ENCODE measurements at places on chromosomes 6 and 20. TPM values are rescaled to one million over a fixed set of nuclear protein-coding genes. Genes with fewer than 3 reads are reported as not detected.

- H3K4me1 ChIP-seq = peaks cover 20% of the 10 kb centered on the region
- H3K27ac ChIP-seq = no peak overlapping the region
- H3K36me3 ChIP-seq = peaks cover 19% of the 10 kb centered on the region
- H3K27me3 ChIP-seq = peaks cover 11% of the 10 kb centered on the region
These were observed 251.5 kb downstream of the TSHZ2 start for GRCh38 chr20:53223626-53224172.

Gene HLA-DRA
- 2.8 TPM for total RNA-seq

- H3K36me3 ChIP-seq = no peaks in the 10 kb centered on the region
- no peak for DNase-seq
- no peaks in the 10 kb centered on the region for H3K27me3 ChIP-seq
- no peaks in the 10 kb centered on the region for H3K4me1 ChIP-seq
These were observed 202.3 kb downstream of the DLL1 start for GRCh38 chr6:170088582-170088955.

DNA sequence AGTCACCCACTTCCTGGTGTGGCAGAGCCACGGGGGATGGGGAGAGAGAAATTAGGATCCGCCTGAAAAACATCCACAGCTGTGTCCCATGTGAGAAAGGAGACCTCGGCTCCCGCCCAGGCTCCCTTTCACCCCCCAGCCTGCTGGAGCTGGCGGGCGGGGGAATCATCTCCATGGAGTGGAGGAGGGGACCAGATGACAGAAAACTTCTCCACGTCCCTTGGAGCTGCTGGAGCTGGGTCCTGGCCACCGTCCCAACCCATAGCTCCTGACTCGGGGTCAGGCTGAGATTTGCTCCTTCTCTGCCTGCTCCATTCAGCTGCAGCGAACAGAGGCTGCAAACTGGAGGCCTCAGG is 113.8 kb downstream of the CEBPB start:
- H3K4me1 ChIP-seq = peaks cover 37% of the 10 kb centered on the region
- H3K4me3 ChIP-seq = no peak overlapping the region
- H3K36me3 ChIP-seq = no peaks in the 10 kb centered on the region
- no peaks in the 10 kb centered on the region for H3K27me3 ChIP-seq
- no peak for DNase-seq
- no peak overlapping the region for H3K27ac ChIP-seq

- H3K36me3 ChIP-seq = no peaks in the 10 kb centered on the region
- no peak for DNase-seq
- H3K4me1 ChIP-seq = no peaks in the 10 kb centered on the region
- H3K27me3 ChIP-seq = no peaks in the 10 kb centered on the region
- no peak overlapping the region for H3K27ac ChIP-seq
- H3K4me3 ChIP-seq = no peak overlapping the region
These were observed 64.4 kb upstream of the TMEM170B start for GRCh38 chr6:11473008-11473740.

GRCh38 chr6:138691595-138692057 is 81.9 kb upstream of the CCDC28A start:
- H3K36me3 ChIP-seq = no peaks in the 10 kb centered on the region
- peaks cover 32% of the 10 kb centered on the region for H3K4me1 ChIP-seq
- H3K4me3 ChIP-seq = peak overlapping the region; percentile 86
- H3K27me3 ChIP-seq = peaks cover 5% of the 10 kb centered on the region

DNA sequence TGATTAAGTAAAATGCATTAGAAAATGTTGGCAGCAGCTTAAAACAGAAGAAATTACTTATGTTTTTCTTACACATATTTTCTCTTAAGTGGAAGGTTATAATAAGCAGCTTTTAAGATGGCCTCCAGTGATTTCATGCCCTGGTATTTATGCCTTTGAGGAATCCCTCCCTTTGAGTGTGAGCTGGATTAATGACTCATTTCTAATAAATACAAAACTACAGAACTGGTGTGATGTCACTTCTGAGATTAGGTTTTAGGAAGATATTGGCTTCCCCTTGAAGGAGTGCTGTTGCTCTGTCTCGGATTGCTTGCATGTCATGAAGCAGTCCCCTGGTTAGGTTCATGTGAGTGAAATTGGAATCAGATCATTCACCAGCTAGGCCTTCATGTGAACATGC is 143.2 kb upstream of the EPHA7 start:
- no peak overlapping the region for H3K4me3 ChIP-seq
- H3K36me3 ChIP-seq = no peaks in the 10 kb centered on the region
- peaks cover 8% of the 10 kb centered on the region for H3K4me1 ChIP-seq
- DNase-seq = no peak

DNA sequence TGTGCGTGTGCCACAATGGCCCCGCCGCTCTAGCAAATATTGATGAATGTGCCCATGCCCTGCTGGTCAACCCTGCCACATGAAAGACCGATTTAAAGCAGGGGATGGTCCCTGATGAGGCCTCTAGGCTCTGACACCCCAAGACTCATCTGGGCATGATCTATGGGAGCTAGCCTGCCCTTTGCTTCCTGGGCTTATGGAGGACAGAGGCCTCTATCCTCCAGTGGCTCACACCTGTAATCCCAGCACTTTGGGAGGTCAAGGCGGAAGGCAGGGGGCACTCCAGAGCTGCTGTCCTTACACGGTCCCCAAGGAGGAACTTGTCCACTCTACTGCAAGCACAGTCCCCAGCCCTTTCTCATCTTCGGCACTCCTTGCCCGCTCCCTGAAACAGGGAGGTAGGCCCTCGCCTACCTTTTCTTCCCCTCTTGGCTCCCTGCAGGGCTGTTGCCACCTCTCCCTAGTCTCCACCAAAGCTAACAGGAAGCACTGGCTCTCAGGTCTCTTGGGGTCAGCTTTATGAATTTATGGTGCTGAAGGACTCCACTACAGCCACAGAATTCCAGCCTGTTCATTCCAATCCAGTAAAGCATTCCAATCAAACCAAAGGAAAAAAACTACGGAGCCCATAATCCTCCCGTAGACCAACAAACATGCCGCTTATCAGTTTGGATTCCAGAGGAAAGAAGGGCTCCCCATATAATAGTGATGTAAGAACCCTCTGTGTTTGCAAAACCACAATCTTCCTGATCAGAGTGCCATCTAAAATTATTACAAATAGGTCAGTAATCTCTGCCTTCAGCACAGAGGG is 48.7 kb upstream of the FOXQ1 start:
- no peak overlapping the region for H3K4me3 ChIP-seq
- H3K4me1 ChIP-seq = peaks cover 14% of the 10 kb centered on the region
- no peaks in the 10 kb centered on the region for H3K36me3 ChIP-seq
- H3K27ac ChIP-seq = no peak overlapping the region
- peaks cover 8% of the 10 kb centered on the region for H3K27me3 ChIP-seq

GRCh38 chr6:52539607-52540006 is 37.3 kb downstream of the TRAM2 start:
- peaks cover 63% of the 10 kb centered on the region for H3K4me1 ChIP-seq
- DNase-seq = no peak
- H3K27me3 ChIP-seq = no peaks in the 10 kb centered on the region

Gene MUC21
- total RNA-seq = not detected

Gene NKX2-4
- 0.11 TPM for total RNA-seq

- H3K4me3 ChIP-seq = no peak overlapping the region
- H3K36me3 ChIP-seq = peaks cover 5% of the 10 kb centered on the region
- no peaks in the 10 kb centered on the region for H3K27me3 ChIP-seq
- no peak for DNase-seq
- peaks cover 40% of the 10 kb centered on the region for H3K4me1 ChIP-seq
These were observed 14.7 kb downstream of the IPCEF1 start for GRCh38 chr6:154341871-154342270.

Gene TTBK1
- 0.66 TPM for total RNA-seq

DNA sequence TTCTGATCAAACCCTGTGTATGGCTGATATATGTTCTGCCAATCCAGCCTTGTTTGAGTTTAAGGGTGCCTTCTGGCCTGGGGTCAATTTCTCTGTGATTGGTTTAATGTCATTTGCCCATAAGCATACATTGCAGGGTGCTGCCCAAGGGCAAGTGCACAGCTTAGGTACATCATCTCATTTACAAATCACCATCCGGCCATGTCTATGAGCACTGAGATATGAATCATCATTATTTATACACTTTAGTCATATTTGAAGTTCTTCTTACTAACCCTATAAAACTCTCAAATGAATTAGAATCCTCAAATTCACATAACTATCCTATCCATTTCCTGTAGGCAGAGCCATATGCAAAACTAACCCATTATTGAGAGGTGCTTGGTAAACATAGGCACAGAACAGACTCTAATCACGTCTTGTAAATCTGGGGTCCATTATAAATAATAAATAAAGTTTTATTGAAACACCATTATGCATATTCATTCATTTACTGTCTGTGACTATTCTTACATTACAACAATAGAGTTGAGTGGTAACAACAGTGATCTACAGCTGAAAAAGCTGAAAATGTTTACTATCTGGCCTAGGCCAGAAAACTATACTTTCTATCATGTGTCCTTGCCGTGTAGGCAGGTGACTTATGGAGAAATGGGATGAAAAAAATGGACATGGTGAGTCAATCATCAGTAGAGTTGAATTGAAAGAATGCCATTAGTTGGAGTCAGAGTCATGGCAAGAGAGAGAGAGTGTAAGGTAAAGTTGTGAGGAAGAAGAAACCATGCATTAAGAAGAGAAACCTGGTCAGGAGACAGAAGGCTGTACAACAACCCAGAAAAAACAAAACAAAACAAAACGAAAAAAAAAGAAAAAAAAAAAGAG is 25.0 kb downstream of the KCNQ5 start:
- no peaks in the 10 kb centered on the region for H3K27me3 ChIP-seq
- H3K4me1 ChIP-seq = peaks cover 13% of the 10 kb centered on the region
- H3K36me3 ChIP-seq = no peaks in the 10 kb centered on the region
- H3K4me3 ChIP-seq = no peak overlapping the region
- no peak overlapping the region for H3K27ac ChIP-seq

GRCh38 chr6:152124429-152125074 is 317.1 kb downstream of the ESR1 start:
- no peak overlapping the region for H3K27ac ChIP-seq
- H3K4me3 ChIP-seq = no peak overlapping the region
- no peaks in the 10 kb centered on the region for H3K4me1 ChIP-seq

Gene LST1
- total RNA-seq = 0.66 TPM

DNA sequence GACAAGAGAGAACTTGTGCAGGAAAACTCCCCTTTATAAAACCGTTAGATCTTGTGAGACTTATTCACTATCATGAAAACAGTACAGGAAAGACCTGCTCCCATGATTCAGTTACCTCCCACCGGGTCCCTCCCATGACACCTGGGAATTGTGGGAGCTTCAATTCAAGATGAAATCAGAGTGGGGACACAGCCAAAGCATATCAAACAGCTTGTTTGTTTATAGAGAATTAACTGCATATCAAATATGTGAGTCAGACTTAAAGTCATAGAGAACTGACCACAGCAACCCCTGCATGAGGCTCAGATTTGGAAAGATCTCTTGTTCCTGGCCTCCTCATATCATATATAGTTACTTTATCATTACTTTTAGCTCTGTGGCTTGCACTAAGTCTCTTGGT is 29.1 kb upstream of the HDAC2 start:
- H3K36me3 ChIP-seq = peaks cover 21% of the 10 kb centered on the region
- H3K27ac ChIP-seq = no peak overlapping the region
- DNase-seq = no peak
- peaks cover 26% of the 10 kb centered on the region for H3K4me1 ChIP-seq

Gene DAAM2
- total RNA-seq = 3.1 TPM

- peak; percentile 81 for DNase-seq
- peak overlapping the region; percentile 67 for H3K4me3 ChIP-seq
- H3K27me3 ChIP-seq = peaks cover 6% of the 10 kb centered on the region
- no peaks in the 10 kb centered on the region for H3K36me3 ChIP-seq
- peaks cover 35% of the 10 kb centered on the region for H3K4me1 ChIP-seq
- H3K27ac ChIP-seq = peak overlapping the region; percentile 82
These were observed 234.9 kb upstream of the MCHR2 start for GRCh38 chr6:100228834-100229441.

Gene KLHDC3
- total RNA-seq = 169 TPM

GRCh38 chr20:17936286-17936760 is 32.3 kb downstream of the SNX5 start:
- no peak for DNase-seq
- peaks cover 7% of the 10 kb centered on the region for H3K27me3 ChIP-seq
- H3K36me3 ChIP-seq = peaks cover 5% of the 10 kb centered on the region
- H3K4me3 ChIP-seq = no peak overlapping the region

Gene TBXT
- total RNA-seq = 0.15 TPM

GRCh38 chr20:46811224-46812084 is 83.2 kb upstream of the EYA2 start:
- DNase-seq = peak; percentile 24
- H3K36me3 ChIP-seq = no peaks in the 10 kb centered on the region
- peak overlapping the region; percentile 56 for H3K4me3 ChIP-seq
- peaks cover 25% of the 10 kb centered on the region for H3K4me1 ChIP-seq

GRCh38 chr6:119524410-119524809 is 174.8 kb upstream of the MAN1A1 start:
- no peak overlapping the region for H3K4me3 ChIP-seq
- no peaks in the 10 kb centered on the region for H3K27me3 ChIP-seq
- no peak overlapping the region for H3K27ac ChIP-seq

Gene SOX4
- total RNA-seq = 169 TPM

Gene CST2
- total RNA-seq = not detected

DNA sequence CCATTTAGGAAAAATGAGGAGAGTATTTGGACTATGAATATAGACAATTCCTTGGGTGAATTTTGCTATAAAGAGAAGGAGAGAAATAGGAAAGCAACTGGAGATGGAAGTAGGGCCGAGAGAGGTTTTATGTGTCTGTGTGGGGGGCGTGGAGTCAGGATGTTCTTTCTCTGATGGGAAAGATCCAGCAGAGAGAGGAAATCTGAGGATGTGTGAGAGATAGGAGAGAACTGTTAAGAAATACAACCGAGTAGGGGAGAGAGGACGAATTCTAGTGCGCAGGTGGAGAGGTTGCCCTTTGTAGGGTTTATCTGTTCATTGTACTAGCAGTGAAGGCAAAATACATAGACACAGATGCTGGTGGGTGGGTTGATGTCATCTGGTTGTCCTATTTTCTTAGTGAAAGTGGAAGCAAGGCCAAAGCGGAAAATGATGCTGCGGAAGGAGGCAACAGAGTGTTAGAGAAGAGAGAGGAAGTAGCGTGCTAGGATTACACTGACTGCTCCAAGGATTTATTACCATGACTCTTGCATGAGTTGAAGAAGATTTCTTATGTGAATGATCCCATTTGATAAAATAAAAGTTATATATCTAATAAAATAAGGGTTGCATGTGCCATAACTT is 57.7 kb downstream of the CLVS2 start:
- no peak overlapping the region for H3K27ac ChIP-seq
- no peak overlapping the region for H3K4me3 ChIP-seq
- no peaks in the 10 kb centered on the region for H3K36me3 ChIP-seq
- H3K27me3 ChIP-seq = no peaks in the 10 kb centered on the region

DNA sequence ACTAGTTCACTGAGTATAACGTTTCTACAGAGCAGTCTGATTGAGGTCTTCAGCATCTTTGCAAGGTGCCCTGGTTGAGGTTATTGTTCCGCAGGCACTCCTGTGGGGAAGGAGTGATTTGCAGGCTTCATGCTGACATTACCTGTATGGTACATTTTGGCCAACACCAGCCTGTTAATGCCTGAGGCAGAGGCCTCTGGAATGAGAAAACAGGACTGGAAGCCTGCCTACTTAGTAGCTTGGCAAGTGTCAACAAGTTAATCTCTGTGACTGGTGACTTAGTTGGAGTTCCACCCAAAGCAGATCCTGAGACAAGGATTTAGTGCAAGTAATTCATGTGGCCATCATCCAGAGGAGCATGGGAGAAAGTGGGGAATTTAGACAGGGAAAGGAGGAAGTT is 24.6 kb downstream of the MAS1 start:
- no peaks in the 10 kb centered on the region for H3K36me3 ChIP-seq
- DNase-seq = no peak
- H3K4me3 ChIP-seq = no peak overlapping the region
- peaks cover 10% of the 10 kb centered on the region for H3K4me1 ChIP-seq
- H3K27ac ChIP-seq = no peak overlapping the region

All from WTC11 (cell line).